ENCODE measurements at places on chromosomes 2 and 18.

DNA sequence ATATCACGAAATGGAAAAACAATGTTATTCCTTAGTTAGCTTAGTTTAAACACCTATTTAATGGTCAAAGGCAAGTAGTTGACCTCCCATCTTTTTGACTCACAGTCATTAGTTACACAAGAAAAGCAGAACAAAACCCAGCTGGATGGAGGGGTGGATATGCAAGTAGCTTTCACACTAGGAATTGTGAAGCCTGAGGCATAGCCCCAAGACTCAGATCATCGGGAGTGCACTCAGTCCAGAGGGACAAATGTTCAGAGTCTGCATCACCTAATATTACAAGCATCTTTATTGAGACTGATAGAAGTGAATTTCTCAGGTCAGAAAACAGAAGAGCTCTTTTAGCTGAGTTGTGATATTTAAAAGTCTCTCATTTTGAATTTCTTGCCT, 15.5 kb upstream of the CPS1 start:
- no peak for DNase-seq

DNA sequence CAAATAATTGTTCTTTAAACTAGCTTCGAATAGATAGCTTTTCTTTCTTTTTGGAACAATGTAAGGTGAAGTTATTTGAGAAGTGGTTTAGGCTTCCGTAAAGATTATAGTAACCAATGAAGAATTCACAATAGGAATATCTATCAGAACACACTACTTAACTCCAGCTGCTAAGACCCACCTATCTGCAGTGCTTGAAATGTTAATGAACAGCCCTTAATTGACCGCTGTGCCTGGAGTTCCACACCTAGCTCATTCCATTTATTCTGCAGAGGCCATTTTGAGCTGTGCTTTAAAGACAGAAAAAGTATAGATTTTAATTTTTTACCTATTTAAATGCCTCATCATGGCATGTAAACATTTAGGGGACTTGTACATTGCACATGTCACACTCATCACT, 83.3 kb upstream of the APCDD1 start:
- DNase-seq = no peak

- peak; percentile 61 for DNase-seq
Observed at GRCh38 chr18:48675352-48675761, 136.5 kb downstream of the CTIF start.

GRCh38 chr18:36162981-36163380, 24.3 kb upstream of the MOCOS start:
- DNase-seq = no peak

DNA sequence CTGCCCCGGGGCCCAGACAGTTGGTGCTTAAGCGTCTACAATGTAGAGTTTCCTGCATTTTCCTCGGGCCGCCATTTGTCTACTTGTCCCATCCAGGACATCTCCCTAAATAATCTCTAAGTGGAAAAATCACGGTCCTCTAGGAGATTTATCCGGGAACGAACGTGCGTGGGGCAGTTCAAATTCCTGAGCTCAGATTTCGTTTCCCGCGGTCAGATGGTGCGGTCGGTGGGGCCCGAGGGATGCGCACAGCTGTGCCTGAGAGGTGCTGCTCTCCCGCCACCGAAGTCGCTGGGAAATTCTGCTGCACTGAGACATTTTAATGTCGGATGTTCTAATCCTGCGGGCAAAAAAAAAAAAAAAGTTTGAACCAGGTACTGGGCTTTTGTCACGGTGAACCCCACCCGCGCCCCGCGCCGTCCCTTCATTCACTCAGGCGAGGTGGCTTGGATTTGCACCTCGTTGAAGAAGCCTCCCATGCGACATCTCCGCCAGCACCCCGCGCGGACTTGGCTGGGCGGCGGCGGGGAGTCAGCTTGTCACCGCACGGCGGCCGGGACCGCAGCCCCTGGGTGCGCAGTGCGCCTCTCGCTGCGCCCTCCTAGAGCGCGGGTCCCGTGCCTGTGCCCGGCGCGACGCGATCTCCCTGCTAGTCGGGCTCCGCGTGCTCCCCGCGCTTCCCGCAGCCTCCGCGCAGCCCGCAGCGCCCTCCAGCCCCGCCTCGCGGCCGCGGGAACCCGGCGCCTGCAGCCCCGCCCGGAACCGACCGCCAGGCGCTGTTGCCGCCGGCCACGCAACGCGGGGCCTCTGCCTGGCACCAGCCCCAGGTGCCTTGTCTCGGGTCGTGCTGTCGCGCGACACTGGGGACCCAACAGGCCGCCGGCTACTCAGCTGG, 191.9 kb upstream of the TCF4 start:
- no peak for DNase-seq

DNA sequence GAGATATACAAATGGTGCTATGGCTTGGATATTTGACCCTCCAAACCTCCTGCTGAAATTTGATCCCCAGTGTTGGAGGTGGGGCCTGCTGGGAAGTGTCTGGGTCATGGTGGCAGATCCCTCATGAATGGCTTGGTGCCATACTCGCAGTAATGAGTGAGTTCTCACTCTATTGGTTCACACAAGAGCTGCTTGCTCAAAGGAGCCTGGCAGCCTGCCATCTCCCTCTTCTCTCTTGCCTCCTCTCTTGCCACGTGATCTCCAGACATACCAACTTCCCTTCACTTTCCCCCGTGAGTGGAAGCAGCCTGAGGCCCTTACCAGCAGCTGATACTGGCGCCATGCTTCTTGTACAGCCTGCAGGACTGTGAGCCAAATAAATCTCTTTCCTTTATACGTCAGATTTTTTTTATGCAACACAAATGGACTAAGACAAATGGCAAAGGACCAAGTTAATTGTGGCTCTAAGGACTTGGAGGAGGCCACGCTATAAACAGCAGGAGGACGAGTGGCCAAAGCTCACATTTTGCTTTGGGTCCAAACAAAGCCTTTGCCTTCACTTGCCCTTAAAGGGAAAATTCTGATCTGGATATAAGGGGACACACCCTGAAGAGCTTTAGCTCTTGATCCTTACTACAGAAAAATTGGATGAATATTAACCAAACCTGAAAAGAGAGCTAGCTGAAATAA, 214.7 kb downstream of the SS18 start:
- DNase-seq = no peak

DNA sequence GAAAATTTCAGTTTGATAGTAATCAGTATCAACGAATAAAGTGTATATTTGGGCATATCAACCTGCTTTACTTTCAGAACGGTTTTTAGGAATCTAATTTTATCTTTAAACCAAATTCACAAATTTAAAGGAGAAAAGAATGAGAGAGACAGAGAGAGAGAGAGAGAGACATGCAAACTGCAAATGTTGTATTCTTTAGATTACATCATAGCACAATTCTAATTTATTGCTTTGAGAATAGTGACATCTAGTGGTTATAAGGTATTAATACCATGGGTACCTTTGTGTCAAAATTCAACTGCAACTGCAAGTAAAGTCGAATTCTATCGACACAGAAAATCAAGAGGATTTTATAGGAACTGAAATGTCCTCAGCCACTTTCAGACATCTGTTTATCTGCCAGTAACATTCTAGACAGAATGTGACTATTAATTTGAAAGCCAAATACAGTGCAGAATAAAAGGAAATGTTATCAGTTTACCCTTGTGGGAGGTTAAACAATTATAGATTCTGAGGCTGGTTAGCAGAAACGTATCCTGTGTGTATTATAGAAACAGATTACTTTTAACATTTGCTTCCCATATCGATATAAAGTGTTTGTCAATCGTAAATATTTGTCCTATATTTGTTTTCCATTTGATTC, 529.8 kb upstream of the VRK2 start:
- no peak for DNase-seq

- DNase-seq = no peak
Observed at GRCh38 chr2:73035899-73036711, 35.4 kb downstream of the SFXN5 start.

DNA sequence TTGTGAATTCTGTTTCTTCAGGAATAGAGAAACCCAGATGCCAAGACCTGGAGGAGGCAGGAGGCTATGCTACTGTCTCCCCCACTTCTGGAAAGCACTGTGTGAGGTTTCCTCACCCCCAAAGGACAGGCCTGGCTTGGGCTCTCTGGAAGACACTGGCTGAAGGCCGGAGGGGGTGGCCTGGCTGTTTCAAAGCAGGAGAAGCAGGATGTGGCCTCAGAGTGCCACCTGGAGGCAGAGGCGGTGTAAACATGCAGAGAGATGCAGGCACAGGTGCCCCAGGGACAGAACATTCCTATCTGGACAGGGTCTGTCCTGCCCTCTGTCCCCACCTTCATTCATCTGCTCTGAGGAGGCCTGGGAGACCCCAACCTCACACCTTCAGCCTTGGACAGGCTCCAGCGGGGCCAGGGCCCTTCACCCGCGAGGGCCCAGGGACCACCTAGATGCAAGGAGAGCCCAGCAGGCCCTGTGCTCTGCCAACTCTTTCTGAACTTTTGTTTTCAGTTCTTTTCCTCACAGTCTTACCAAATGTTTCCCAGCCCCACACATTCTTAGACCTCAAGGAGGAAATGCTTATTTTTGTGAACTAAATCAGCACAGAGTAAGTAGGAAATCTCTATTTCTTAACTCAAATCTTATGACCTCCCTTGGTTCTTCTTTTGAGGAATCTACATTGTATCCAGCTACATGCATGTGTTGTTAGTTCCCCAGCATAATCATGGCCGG, 79.2 kb downstream of the LONRF2 start:
- no peak for DNase-seq

GRCh38 chr2:236776695-236777251, 207.1 kb downstream of the ACKR3 start:
- DNase-seq = no peak

DNA sequence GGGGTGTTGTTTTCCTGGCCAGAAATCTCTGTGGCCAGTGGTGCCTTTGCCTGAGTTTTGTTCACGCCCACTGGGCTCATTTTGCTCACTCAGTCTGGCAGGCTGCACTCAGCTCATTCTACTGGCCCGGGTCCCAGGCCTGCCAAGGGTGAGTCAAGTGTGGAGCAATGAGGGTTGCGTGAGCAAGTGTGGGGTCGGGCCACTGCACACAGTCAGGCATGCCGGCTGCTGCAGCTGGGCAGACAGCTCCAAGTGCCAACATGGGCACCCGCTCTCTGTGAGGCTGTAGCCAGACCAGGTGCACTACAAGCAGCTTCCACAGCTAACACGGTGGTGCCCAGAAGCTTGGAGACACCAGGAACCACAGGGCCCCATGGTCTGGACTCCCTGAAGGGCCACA, 801.1 kb upstream of the RAB6C start:
- DNase-seq = no peak

DNA sequence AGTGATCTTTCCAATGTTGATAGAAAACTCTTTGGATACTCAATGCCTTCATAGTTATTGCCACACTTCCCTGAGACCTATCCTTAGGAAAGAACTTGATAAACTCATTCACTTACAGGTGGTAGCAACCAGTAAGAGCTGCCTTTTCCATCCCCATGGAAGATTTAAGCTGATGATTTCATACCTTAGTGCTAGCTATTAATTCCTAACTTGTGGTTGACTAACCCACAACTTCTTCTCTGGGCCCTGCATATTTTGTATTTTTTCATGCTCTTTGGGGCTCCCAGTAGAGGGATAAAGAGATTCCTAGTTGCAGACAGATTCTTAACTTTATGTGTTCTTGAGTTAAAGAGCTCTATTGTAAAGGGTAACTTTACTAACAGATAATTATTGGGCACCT, 25.2 kb upstream of the SIX3 start:
- no peak for DNase-seq

Measured in stimulated activated CD4-positive, alpha-beta T cell treated with anti-CD3 and anti-CD28 coated beads, Interleukin-1b, Interleukin-23, amount 100 ng/mL, for 24 hours (primary cell).